ENCODE measurements at places on chromosomes 5 and 9.

DNA sequence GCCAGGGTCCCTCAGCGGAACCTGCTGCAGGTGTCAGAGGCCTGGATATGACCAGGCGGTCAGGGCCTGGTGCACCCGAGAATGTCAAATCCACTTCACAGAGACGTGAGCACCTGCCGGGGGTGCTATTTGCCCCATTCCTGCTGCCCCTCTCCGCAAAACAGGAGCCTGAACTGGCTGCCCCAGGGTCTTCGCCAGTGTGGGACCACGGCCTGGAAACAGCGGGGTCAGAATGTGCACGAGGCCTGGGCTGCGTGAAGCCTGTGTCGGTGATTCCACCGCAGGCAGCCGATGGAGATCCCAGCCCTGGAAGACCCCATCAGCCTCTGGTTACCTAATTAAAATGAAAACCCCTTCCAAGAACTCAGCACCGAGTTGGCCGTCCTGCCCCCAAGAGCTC is 41.2 kb upstream of the TMEM250 start:
- no peak for DNase-seq

- no peak for DNase-seq
Observed at GRCh38 chr9:97880336-97880735, 27.3 kb downstream of the FOXE1 start.

DNA sequence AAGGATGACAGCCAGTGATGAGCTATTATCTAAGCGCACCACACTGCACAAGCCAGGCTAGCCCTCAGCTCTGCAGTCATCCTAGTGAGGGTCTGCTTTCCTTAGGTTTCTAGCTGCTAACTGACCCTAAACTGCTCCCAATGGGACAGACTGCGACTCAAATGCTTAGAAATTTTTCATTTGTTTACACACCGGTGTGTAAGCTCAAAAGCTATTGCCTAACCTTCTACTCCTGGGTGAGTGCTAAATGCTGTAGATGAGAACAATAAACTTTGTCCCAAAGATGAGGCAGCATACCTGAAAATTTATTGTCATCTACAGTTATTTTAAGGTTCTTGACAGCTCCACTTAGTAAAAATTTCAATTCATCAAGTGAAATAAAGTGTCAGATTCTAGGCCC is 311.4 kb downstream of the TMEM167A start:
- no peak for DNase-seq

GRCh38 chr5:174723979-174724483 is 351 bp upstream of the MSX2 start:
- no peak for DNase-seq

GRCh38 chr5:113331209-113331551 is 103.6 kb downstream of the TSSK1B start:
- DNase-seq: no peak

GRCh38 chr5:134141331-134142050 is 27.0 kb downstream of the TCF7 start:
- DNase-seq: no peak

- no peak for DNase-seq
Observed at GRCh38 chr5:60494635-60495034, 205.3 kb downstream of the DEPDC1B start.

DNA sequence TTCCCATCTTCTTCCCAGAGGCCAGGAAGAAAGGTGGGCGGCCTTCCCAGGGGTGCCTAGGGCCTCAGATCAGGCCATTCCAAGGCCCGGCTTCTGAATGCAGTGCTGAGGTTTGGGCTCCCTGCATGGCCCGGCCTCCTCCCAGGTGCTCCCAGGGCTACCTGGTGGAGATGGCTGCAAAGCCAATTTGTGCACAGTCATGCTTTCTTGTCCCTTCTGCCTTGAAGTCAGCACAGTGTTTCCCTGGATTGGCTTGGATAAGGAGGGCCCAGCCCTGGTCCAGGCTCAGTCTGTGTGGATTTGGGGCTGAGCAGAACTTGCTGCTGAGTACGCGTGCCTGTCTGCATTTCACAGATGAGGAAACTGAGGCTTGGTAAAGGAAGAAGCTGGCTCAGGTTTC is 72.5 kb downstream of the RXRA start:
- no peak for DNase-seq

GRCh38 chr5:95531491-95531890 is 23.3 kb downstream of the SKIC3 start:
- DNase-seq: no peak

DNA sequence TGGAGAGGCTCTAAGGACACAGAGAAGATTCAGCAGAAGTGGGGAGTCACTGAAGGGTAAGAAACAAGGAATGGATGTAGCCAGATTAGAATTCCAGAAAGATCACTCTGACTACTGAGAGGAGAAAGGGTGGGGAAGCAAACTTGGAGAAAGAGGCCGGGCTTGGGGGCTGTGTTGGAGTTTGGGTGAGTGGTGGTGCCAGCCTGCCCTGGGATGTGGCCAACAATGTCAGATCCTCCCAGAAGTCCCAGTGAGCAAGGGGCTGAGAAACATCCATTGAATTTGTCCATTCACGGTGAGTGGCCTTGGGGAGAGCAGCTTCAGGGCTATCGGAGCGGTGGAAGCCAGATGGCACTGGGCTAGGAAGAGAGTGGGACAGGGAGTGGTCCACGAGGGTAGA is 60.4 kb downstream of the COL15A1 start:
- DNase-seq: no peak

- no peak for DNase-seq
Observed at GRCh38 chr5:10626473-10627013, 62.7 kb downstream of the ANKRD33B start.

- no peak for DNase-seq
Observed at GRCh38 chr9:34510497-34511468, 12.0 kb downstream of the ENHO start.

DNA sequence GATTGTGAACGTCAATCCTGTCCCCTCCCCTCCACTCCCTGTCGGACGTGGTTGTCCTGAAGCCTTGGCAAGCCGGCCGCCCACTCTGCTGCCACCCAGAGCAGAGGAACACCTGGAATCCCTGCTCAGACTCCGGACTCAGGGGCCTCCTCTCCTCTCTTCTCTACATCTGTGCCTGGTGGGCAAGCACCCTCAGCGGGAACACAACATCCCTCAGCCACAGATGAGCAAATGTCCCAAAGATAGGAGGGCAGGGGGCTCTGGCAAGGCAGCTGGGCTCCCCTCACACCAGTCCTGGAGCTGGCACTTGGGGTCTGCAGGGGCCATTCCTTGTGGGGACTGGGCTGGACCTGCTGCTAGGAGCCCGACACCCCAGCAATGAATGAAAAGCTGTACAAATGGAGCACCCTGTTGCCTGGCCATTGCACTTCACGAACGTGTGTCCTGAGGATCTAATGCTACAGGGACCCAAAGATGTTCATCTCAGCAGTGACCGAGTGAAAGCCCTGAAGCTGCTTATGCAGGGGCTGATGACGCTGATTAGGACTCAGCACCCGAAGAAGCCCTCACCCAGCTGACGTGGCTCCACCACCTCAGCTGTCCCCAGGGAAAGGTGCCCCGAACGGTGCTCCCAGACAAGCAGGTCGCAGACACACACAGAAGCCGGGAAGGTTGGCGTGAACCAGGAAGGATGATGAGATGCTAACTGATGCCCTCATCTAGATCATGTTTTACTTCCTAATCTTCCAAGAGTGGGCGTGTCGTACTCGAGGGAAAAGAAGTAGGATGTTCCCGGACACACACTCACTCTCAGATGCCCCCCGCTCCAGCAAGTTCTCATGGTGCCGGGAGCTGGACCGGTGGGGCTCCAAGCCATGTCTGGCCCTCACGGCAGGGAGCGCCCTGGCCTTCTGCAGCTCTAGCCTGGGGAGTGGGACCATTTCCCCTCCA is 177.0 kb upstream of the PPP1R26 start:
- no peak for DNase-seq

DNA sequence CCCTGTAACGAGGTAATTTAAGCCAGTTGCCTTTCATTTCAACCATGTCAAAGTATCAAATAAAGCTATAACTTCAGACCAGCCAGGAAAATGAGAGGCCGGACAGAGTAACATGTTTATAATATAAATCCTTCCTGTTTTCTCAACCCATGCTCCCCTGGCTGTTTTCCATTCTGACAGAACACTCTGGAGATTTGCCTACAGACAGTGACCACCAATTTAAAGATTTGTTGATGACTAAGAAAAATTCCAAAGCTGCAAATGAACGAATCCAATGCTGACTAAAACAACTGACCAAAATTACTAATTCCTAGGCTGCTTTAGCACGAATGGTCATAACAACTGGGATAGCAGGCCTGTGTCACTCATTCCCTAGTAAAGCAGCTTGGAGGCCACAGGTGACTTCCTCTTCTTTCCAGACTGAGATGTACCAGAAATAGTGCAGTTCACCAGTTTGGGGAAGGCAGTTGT is 141.4 kb downstream of the AOPEP start:
- no peak for DNase-seq

DNA sequence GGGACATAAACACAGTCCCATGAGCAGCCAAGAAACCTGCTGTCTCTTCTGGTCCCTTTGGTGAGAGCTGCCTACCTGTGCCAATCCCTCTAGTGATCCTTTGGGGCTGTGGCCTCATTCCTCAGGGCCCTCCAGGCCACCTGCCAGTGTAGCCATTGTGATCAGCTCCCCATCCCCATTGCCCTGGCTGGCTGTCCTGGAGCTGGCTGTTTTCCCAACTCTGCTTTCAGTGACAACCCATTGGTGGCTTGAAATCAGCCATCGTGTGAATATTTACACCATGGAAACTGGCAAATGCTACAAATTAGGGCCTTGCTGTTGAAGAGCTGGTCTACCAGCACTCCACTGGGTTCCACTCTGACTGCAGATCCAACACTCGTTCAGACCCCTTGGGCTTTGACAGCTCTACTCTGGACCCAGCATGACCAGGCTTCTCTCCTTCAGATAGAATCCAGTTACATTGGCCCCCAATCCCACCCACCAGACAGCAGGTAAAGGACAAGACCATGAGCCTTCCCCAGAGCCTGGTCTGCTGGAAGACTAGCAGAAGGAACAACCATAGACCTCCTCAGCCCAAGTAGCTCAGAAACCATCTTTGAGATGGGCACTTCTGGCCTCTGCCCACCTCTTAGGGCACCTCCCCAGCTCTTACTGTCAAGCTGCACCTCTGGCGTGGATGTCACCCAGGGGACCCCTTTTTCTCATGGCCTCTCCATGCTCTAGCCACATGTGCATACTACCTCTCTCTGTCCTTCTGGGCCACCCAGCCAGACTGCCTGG is 69.2 kb upstream of the NEK6 start:
- DNase-seq: no peak

- no peak for DNase-seq
Observed at GRCh38 chr5:131389096-131389868, 125.4 kb downstream of the CDC42SE2 start.

DNA sequence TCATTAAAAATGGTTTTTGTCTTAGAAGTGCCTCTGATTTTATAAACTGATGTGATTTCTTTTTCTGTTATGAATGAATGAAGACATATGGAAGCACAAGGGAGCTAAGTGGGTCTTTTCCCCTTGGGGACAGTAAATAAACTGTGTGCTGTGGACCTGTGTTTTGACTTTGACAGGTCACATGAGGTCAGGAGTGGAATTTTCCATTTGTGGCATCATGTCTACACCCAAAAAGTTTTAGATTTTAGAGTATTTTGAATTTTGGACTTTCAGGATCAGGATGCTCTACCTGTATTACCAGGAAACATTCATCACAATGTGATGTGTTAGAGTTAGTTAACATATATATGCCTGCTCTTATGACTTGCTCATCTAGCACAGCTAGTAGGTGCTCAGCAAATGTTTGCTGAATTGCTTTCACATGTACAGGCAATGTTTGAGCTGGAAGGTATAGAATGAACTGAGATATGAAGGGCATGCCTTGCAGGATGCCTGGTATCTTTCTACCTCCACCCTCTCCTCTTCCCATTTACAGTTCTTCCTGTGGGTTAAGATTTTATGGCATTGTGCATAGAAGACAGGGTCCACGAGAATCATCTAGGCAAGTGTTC is 73.2 kb upstream of the NR3C1 start:
- no peak for DNase-seq

Data from NCI-H1436 (cell line).